NAMALWA (cell line): ENCODE measurements at places on chromosomes 2 and 18.

DNA sequence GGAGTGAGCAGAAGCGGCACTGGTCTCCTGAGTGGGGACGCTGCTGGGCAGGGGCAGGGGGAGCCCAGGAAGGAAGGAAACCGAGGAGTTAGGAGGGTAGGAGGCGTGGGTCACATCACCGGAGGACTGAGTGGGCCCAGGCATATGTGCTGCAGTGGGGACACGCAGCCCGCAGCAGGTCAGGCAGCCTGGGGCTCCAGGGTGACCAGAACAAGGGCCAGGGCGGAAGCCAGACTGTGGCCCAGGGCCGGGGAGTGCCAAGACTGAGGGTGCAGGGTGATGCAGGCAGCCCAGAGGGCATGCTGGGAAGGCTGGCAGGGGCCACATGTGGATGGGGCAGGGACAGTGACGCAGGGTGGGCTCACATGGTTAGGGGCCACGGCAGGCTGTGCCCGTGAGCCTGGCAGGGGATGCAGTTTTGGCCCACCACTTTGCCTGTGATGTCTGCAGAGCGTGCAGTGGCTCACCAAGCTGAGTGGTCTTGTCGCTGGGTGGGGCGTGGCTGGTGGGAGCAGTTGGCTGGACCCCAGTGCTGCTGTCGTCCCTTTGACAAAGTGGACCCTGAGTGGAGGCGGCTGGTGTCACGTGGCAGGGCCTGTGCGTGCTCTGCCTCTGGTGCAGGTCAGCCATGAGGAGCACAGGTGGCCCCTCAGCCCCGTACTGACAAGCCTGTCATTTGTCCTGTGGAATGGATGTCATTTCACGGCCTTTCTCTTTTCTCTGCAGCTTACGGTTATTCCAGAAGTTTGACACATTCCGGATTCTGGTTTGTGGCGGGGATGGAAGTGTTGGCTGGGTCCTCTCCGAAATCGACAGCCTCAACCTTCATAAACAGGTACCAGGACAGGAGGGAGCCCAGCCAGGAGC, 87.1 kb downstream of the DGKD start:
- no peak for DNase-seq

- no peak for DNase-seq
These were observed 268.0 kb downstream of the CYP26B1 start for GRCh38 chr2:71879509-71880184.

DNA sequence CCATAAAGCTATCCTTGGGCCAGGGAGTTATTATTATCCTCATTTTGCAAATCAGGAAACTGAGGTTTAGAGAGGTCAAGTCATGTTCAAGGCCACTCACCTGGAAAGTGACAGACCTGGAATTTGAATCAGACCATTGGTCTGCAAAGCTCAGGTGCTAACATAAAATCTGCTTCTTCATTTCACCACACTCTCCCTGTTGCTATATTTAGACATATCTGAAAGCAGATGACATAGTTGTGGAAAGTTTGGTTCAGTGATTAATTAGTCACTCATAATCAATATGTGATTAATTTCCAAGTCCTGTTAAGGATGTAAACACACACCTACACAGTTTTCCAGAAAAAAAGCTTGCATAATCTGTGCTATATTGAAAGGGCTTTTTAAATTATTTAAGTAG, 57.4 kb downstream of the LINC00305 start:
- no peak for DNase-seq

DNA sequence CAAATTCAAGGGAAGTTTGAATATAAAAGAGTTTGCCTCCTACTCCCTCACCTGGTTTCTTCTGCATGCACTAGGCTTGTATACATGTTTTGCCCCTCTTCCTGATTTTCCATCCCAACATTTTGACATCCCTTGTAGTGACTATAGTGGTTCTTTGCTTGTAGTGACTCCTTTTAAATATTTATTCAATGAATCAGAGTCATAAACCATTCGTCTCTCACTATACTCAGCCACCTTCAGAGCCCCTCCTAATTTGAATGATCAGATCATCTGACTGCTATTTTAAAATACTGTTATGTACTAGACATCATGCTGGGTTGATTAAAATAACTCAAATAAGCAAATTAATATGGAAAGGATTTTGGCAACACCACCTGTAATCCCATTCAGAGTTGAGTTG, 492.1 kb upstream of the PIK3C3 start:
- DNase-seq = no peak

GRCh38 chr2:122389694-122390093, 634.2 kb downstream of the TSN start:
- no peak for DNase-seq
